Stimulated activated CD4-positive, alpha-beta T cell treated with anti-CD3 and anti-CD28 coated beads, Interleukin-1b, Interleukin-23, amount 100 ng/mL, for 48 hours (primary cell): ENCODE measurements at places on chromosomes 16 and 17.

DNA sequence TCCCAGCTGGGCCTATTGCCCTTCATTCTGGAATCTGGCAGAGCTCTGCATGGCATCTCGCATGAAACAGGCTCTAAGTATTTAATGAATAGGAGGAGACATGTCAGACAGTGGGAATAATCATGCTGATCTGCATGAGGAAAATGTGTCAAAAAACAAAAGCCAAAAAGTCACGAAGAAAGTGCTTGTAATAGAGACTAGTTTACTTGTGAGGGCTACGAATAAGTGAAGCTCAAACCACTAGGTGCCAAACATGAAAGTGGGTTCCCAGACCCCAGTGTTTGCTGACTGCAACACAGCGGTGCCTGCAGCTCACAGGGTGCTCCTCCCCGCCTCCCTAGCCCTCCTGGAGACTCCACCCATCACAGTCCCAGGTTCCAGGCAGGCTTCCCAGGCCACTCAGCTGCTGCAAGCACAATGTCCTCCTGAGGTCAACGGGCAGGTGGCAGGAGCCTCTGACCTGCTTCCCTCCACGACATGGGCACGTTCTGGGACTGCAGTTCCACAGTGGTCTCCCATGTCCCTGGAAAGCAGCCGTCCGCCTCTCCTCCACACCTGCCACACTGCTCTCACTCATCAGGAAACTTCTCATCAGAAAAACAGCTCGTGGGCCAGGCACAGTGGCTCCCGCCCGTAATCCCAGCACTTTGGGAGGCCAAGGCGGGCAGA lies 96.5 kb downstream of the ANKRD11 start:
- DNase-seq, result no peak

- DNase-seq, result no peak
Observed at GRCh38 chr16:12674071-12674470, 129.6 kb downstream of the CPPED1 start.

DNA sequence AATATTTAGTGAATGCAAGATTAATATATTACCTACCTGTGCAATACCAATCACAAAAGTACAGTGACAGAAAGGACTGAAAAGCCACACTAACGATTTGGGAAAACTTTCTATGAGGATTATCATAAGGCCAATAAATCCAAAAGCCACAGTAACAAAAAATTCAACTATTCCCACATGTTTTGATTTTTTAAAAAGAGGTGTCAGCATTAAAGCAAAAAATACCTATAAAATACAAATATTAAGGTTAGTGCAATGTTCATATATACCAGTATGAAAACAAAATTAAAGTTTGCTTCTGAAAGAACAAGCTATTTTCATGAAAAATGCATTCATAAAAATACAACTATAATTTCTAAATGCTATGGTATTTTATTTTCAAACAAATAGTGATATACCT lies 24.3 kb downstream of the ABCA5 start:
- no peak for DNase-seq

DNA sequence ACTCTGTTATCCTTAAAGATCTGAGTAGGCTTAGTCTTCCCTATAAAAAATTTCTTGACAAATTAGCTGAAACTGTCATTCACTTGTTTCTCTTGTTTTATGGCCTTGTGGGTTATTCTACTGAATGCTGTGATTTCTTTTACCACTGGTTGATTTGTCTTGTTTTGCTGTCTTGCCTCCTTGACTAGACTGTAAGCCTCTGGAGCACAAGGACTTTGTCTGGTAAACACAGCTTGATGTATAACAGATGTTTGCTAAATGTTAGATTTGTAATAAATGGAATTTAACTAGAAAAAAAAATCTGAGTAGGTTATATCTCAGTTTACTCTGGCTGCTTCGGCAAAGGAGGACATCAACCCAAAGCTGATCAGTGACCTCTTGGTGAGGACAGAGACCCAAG lies 21.6 kb downstream of the VAC14 start:
- DNase-seq, result no peak

- DNase-seq, result no peak
Observed at GRCh38 chr17:28043741-28044140, 1.3 kb downstream of the NLK start.

GRCh38 chr17:19728084-19728495 lies 11.7 kb upstream of the SLC47A2 start:
- no peak for DNase-seq

DNA sequence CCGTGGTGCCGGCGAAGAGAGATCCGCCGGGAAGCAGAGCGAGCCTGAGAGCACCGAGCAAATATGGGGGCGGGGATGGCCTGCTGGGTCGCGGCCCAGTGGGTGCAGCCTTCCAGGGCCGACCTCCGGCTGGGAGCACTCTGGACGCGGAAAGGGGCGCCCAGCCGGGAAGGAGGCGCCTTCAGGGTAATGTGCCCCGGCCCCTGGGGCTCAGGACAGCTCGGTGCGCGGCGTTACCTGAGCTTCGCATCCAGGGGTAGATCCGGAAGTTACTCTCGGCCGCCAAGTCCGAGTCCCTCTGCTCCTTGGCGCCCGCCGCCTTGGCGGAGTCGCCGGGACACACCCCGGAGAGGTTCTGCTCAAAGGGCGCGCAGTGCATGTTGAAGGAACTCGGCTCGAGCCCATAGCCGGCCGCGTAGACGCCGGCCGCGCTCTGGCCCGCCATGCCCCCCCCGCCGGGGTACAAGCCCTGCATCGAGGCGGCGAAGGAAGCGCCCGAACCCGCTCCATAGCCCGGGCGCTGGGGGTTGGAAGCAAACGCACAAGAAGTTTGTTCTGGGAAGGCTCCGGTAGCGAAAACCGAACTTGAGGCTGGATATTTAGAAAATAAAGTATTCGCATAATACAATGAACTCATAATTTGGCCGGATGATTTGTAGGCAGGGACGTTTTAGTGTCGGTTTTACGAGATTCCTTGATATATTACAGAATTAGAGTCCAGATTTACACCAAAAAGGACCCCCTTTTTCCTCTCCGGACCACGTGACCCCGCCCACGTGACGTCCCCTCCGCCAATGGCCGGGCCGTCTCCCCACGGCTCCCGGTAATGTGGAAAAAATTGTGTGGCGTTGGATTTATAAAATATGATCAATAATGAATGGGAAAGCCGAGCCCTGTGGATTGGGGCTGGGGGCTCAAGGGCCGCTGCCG lies at the start of gene HOXB7:
Gene HOXB7, minus strand, starts transcription at position 736 of the 930 bp plus-strand sequence. Its CDS starts 99 bp downstream, at position 637.
- peak; percentile 61 for DNase-seq

DNA sequence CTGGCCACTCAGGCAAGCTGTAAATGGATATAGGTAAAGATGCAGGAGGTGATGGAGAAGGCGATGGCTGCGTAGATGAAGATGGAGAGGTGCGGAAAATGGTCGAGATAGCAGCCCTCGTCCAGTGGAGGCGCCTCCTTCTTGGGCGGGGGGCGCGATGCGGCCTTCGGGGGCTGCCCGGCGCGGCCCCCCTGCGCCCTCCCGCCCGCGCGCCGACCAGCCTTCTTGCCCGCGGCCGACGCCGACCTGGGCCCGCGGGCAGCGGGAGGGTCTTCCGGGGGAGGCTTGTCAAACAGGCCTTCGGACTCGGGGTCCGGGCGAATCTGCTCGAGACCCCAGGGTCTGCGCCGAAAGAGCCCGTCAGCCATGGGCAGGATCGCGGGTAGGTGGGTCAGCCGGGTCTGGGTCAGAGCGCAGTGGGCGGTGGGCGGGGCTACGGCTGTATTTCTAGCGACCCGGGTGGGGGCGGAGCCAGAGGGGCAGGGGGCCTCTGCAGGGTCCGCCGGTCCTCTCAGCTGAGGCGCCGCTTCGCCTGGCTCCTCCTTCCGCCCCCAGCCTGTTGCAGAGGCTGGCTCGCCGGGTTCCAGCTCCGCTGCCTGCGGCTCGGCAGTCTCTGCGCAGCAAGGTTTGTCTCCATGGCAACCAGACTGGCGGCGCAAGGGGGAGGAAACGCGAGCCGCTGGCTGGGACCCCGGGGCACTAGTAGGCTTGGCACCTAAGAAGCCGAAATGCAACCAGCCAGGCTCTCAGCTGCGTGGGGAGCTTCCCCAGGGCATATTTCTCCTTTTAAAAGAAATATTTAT lies 14.4 kb downstream of the MIS12 start:
- peak; percentile 74 for DNase-seq
